C1 segment of cervical spinal cord (tissue), 14 donors: ENCODE measurements at places on chromosomes 5 and 9.

- no peak for DNase-seq
Observed at GRCh38 chr9:129551393-129551973, 69.4 kb downstream of the C9orf50 start.

GRCh38 chr9:8616414-8616813 lies 816.8 kb upstream of the DMAC1 start:
- no peak for DNase-seq

GRCh38 chr5:43017428-43017815 lies 22.7 kb downstream of the ANXA2R start:
- no peak for DNase-seq

DNA sequence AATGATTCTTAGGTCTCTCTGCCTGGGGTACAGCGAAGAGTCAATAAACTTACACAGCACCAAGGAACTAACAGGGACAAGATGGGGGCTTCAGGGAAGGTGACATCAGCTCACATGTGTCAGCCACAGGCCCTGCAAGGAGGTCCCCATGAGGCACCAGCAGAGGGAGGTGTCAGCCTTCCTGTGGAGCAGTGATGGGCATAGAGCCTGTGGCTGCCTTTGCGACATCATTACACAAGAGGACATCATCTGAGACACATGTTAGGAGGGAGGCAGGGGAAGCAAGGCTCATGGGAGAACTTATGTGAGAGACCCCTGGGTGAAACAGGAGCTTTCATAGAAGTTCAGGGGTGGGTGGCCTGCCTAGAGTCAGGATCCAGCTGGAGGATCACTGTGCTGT lies 389.6 kb downstream of the SEMA5A start:
- DNase-seq: no peak

GRCh38 chr9:32742296-32742695 lies 41.0 kb upstream of the TMEM215 start:
- DNase-seq: no peak

DNA sequence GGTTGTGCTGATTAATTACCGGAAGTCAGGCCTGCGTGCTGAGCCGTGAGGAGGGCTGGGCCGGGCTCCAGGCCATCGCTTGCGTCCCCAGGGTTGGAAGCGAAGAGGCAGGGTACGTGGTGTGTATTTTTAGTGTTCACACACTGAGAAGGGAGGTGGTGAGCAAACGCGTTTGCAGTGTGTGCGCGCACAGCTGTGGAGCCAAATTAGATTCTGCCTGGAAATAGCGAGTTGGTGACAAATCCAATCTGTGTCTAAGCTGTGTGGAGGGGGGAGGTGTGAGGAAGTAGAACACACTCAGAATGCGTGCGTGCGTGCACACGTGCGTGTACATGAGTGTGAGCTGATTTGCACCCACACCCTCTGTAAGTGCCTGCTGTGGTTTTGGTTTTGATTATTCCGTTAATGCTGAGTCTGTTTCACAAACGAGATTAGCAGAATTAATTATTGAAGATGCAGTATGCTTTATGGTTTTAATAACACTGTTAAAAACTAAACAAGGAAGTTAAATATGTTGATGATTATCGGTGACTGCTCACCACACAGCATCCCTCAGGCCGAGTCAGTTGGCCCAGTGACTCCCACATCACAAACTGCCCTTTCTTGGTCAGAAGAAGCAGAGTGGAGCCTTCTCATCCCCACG lies 111.8 kb upstream of the FCN2 start:
- DNase-seq: no peak

- DNase-seq: no peak
Observed at GRCh38 chr5:123708074-123708806, 196.3 kb downstream of the CSNK1G3 start.

GRCh38 chr9:129382281-129383018 lies 204.4 kb upstream of the IER5L start:
- no peak for DNase-seq

- DNase-seq: no peak
Observed at GRCh38 chr5:65766175-65766574, 44.2 kb downstream of the NLN start.

GRCh38 chr9:137311986-137312851 lies 10.1 kb upstream of the NRARP start:
- DNase-seq: no peak

DNA sequence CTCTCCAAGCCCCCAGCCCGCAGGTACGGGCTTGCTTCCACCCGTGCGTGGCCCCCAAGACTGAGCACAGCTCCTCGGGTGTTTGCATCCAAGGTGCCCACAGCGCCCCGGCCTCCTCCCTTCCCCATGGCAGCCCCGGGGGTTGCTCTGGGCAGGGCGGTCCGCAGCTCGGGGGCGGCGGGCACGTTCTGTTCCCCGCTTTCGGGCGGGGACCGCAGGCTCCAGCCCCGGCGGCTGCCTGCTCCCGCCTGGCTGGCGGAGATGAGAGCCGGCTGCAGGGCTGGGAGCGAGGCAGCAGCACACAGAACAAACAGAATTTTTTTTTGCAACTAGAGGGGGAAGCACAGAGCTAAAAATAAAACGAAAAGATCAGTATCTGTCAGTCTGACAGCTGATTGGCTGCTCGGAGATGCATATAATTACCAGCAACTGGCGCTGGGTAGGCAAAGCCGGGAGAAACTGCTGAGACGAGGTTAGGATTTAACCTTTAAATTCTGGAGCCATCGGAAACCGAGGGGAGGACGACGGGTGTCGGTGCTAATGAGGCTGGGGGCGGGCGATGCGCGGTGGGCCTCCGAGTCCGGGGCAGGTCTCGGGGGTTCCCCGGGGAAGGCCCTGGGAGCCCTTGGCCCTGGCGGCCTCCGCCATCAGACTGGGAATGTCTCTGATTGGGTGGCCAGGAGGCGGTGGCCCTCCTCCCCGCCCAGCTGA lies 142.7 kb upstream of the IER5L start:
- peak; percentile 91 for DNase-seq

GRCh38 chr9:91138760-91139159 lies 223.0 kb downstream of the AUH start:
- no peak for DNase-seq

DNA sequence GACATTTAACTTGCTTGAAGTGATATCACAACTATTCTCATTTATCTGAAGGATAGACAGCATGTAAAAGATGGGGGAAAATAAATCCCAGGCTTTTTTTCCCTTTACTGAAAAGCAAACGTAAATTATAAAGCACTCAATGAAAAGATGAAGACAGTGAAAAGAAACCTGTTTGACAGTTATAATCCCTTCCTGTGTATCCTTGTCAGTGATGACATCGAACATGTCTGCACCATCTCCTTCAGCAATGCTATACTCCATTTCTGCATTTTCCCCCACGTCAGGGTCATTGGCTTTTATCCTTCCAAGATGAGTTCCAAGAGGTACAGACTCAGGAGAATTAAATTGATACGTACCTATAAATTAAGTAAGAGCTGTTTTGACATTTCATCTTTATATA lies 134.9 kb downstream of the CDH9 start:
- DNase-seq: no peak

DNA sequence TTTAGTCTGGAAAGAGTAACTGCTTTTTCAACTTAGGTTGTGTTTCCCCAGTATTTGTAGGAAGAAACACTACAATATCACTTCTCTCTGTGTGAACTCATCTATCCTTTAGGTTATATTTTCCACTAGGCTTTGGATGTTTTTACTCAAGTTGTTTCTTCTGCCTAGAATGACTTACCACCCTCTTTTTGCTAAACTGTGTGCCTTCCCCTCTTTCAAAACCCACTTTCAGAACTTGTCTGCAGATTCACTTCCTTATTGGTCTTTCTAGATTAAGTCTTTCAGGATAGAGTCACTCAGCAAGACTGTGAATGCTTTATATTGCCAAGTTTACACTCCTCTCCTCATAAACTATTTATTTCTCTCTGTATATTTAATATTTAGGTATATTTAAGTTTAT lies 14.2 kb upstream of the CAST start:
- no peak for DNase-seq

DNA sequence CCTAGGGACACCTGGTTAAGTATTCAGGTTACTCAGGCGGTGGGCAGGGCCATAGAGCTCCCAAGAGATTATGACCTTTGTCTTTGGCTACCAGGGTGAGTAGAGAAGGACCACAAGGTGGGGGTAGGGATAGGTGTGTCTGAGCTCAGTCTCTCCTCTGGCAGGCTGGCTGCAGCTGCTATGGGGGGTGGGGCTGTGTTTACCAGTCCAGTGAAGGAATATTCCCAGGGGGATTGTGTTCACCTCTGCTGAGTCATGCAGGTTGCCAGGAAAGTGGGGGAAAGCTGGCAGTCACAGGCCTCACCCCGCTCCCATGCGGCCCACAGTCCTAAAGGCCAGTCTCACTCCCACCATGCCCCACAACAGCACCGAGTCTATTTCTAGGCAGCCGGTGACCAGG lies 53.6 kb upstream of the POU5F2 start:
- no peak for DNase-seq

DNA sequence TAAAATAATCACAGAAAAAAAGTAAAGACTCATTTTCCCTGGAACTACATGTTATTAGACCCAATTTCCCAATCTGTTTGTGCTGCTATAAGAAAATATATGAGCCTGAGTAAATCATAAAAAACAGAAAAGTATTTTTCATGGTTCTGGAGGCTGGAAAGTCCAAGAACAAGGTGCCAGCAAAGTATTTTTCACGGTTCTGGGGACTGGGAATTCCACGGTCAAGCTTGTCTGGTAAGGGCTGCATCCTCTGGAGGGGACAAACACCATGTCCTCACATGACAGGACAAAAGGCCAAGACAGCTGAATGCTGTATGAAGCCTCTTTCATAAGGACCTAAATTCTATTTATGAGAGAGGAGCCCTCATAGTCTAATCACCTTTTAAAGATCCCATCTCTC lies 172.3 kb downstream of the PLPPR1 start:
- DNase-seq: no peak

- DNase-seq: no peak
Observed at GRCh38 chr5:149328177-149328576, 17.1 kb upstream of the GRPEL2 start.

DNA sequence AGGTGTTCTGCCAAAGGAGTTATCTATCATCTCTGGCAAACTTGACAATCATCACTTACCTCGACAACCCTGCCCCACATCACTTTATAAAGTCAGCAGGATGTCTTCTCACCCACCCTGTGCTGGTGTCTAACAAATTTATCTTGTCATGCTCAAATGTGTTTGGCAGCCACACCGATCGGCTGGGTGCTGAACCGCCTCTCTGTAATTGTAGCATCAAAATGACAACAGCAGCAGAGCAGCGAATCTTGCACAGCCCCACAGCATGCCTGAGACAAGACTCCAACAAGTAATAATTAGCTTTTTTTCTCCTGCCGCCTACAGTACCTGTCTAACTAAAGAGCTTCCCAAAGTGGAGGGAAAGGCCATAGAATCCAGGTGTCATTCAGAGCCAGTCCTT lies 176.2 kb downstream of the NR3C1 start:
- DNase-seq: no peak

GRCh38 chr5:80355686-80356085 lies 35.9 kb downstream of the SPZ1 start:
- no peak for DNase-seq

DNA sequence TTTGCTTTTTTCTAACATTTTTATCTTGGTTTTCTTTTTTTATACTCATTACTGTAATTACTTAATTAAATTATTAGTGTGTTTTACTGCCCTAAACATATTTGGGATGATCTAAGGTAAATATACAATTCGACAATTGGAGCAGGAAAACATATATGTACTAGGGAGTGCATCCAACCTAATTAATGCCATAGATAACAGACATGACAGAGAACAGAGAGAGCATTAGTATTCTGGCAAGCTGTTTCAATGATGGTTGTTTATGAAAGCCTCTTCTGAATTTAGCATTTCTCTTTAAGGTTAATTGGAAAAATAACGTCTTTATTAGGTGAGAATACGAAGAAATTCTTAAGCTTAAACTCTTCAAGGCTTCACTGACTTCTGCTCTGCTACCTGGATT lies 300.1 kb upstream of the PRR16 start:
- no peak for DNase-seq

DNA sequence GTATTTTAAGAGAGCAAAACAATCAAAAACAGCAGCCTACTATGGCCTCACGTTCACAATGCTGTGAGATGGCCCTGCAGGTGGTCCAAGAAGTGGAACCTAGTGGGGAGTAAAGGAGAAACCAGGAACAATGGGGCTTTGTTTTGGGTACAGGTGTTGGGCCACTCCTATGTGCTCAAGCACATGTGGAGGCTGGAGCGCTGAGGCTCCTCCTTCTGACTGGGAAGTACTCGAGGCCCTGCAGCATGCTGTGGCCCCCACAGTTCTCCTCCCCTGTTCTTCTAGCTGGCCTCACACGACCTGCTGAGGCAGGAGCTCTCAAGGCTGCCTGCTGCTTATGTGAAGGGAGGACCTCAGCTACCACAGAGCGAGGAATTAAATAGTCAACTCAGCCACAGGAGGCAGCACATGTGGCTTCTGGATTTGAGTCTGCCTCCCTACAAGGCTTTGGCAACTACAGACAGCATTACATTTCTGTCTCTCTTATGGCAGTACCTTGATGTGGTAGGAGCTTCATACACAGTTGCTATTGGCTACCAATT lies 482.3 kb downstream of the SPOCK1 start:
- DNase-seq: no peak

GRCh38 chr9:132914924-132915323 lies 29.5 kb downstream of the TSC1 start:
- no peak for DNase-seq

- DNase-seq: no peak
Observed at GRCh38 chr5:59522201-59522831, 371.2 kb downstream of the PDE4D start.

- DNase-seq: no peak
Observed at GRCh38 chr5:179858241-179858585, 404 bp downstream of the MRNIP start.

GRCh38 chr5:179858586-179859427 lies at the start of gene MRNIP:
MRNIP (minus strand) TSS chr5:179858817; CDS start chr5:179858796, 21 bp downstream.
- DNase-seq: peak; percentile 91

- DNase-seq: no peak
Observed at GRCh38 chr9:21670374-21670773, 132.1 kb upstream of the MTAP start.

GRCh38 chr9:899440-900184 lies 58.1 kb downstream of the DMRT1 start:
- DNase-seq: no peak

- DNase-seq: no peak
Observed at GRCh38 chr9:93958819-93959682, 3.9 kb upstream of the BARX1 start.

GRCh38 chr9:37575001-37575400 lies 1.2 kb downstream of the FBXO10 start:
- DNase-seq: no peak

- DNase-seq: no peak
Observed at GRCh38 chr9:18071651-18072060, 402.3 kb upstream of the ADAMTSL1 start.

DNA sequence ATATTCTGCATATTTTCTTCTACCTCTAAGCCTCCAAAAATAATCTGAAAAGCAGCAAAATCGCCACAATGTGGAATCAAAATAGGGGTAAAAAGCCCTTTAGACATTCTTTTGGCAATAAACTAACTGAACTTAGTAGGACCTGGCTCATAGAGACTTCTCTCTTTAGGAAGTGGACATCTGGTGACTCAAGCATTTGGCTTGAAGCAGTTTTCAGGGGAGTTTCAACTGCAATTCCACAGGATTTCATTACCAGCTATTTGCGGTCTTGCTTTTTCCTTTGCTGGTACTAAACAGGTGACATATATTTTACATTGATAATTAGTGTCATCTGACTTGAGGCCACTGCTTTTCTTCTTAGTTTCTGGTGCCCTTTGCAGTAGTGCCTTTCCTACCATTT lies 173.2 kb upstream of the FBN2 start:
- no peak for DNase-seq
